Prostate gland (tissue), 2 donors: ENCODE measurements at places on chromosomes 12 and 14.

DNA sequence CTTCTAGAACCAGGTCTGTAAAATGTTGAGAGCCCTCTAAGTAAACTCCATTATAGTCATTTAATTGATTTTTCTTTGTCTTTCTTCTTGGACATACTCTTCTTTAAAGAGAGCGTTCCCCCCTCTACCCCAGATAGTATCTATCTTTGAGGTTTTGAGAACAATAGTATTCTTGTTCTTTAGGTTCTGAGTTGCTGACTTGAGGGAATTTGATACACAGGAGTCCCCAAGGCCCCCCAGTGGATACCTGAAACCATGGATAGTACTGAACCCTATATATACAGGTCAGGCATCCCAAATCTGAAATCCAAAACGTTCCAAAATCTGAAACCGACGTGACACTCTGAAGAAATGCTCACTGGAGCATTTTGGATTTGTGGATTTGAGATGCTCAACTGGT is 65.5 kb downstream of the FUT8 start:
- DNase-seq, result no peak

DNA sequence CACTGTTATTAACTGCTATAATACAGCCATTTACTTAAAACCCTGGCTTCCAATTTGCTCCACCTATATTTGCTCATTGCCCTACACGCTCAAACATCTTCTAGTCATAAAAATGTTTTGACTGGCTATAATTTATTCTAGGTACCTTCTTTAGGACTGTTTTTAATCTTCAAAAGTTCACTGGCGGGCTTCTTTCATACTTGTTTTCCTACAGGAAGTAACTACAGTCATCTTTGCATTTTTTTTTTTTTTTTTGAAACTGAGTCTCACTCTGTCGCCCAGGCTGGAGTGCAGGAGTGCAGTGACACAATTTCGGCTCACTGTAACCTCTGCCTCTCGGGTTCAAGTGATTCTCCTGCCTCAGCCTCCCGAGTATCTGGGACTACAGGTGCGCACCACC is 32.5 kb downstream of the MPHOSPH9 start:
- DNase-seq, result no peak

GRCh38 chr12:958588-959123 is 9.2 kb upstream of the RAD52 start:
- DNase-seq, result no peak

GRCh38 chr12:48351022-48351708 is 446 bp upstream of the ZNF641 start:
- peak; percentile 58 for DNase-seq

DNA sequence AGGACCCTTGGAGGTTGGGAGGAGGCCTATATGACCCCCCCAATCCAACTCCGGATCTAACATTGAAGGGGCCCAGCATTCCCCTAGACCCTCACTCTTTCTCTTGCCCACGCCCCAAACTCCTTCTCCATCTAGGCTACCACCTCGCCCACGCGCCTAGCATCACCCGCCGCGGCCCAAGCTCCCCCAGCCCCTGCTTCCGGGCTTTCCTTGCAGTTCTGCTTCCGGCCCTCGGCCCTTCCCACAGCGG is 445 bp downstream of the CERS5 start:
- no peak for DNase-seq

DNA sequence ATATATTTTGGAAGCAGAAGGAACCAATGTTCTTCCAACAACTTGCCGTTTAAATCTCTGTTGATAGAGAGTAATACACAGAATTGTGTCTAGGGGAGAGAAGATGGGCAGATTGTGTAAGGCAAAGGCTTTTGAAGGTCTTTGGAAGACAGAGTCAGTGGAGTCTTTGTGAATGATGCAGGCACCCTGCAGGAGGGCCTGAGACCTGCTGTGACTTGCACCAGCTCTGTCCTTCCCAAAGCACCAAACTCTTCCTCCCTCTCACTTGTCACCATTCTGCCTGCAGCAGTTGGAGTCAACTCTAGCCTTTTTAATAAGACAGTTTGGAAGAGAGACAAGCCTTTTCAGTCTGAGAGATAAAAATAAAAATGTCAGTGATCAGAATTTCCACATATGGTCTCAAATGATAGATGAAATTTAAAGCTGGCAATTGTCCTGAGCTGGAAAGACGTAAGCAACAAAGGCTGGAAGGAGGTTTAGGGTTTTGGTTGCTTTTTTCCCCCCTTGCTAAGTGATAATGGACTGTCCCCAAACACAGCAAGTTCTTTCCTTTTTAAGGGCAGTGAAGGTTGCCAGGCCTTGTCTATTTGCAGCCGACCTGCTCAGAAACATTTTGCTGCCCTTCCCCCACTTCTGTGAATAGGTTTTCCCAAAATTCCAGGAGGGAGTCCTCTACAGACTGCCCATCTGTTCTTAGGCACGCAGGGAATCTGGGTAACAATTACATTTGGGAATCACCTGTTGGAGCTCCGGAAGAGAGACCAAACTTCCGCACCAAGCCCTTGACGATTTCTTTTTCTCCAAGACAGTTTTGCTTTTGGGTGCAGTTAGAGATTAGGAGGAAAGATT is 103.0 kb upstream of the NTF3 start:
- peak; percentile 63 for DNase-seq

DNA sequence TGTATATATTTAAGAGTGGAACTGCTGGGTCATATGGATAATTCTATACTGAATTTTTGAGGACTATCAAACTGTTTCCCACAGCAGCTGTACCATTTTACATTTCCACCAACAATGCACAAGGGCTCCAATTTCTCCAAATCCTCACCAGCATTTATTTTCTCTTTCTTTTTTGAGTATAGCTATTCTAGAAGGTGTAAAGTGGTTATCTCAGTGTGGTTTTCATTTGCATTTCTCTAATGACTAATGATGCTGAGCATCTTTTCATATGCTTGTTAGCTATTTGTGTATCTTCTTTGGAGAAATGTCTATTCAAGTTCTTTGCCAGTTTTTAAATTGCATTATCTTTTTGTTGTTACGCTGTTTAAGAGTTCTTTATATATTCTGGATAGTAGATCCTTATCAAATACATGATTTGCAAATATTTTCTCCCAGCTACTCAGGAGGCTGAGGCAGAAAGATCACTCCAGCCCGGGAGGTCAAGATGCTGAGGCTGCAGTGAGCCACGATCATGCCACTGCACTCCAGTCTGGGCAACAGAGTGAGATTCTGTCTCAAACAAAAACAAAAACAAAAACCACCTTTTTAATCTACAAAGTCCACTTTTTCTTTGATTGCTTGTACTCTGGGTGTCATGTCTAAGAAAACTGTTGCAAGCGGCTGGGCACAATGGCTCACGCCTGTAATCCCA is 32.8 kb downstream of the GTF2A1 start:
- DNase-seq, result no peak

GRCh38 chr12:122880668-122881067 is 15.3 kb downstream of the VPS37B start:
- DNase-seq, result no peak

- no peak for DNase-seq
These were observed 132.0 kb downstream of the EMP1 start for GRCh38 chr12:13328535-13328934.

DNA sequence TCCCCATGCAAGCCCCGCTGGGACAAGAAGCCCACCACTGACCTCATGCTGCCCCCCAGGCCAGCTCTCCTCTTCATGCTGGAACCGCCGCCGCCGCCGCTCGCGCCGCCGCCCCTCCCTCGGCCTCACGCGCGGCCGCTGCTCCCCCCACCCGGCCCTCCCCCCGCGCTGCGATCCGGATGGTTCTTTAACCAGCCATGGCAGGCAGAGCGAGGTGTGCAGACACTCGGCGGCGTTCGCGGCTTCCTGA is at the start of gene DCAF5:
Gene DCAF5, minus strand, starts transcription at position 218 of the 250 bp plus-strand sequence. Its CDS starts 141 bp downstream, at position 77.
- peak; percentile 97 for DNase-seq

- no peak for DNase-seq
These were observed 7.8 kb downstream of the IRAK3 start for GRCh38 chr12:66196806-66197205.

GRCh38 chr12:99810718-99811593 is 163.4 kb downstream of the GARIN6 start:
- no peak for DNase-seq

DNA sequence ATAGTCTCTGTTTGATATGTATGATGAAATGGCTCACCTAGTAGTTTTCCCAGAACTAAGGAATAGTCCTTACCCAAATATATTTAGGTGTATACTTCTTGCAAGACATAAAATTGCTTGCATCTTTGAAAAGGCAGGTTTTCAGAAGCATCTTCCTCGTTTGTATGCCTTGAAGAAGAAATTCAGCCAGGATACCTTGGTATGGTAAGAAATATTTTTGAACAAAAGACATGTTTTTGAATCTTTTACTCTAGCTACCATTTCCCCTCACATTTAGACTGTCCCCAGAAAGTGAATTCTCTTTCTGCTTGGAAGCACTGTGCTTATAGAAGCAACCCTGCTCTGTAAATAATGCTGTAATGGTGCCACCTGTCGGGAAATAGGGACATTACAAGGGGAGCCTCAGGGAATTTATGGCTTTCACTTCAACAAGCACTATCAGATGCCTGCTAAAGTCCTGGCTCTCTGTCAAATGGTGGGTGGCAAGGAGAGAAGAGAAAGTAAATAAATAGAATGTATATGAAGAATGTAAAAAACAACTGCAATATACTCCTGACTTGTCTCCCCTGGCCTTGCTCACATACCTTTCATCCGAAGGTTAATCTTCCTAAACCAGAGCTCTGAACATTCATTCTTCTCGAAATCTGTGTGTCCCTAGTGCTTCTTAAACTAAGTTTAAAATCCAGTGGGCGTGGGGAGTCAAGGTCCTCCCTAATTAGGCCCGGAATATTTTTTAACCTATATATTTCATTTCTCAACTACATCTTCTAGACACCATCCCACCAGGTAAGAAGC is 6.1 kb downstream of the CCDC184 start:
- DNase-seq, result peak; percentile 60

- no peak for DNase-seq
These were observed 2.3 kb downstream of the PIWIL1 start for GRCh38 chr12:130339951-130340350.

- DNase-seq, result no peak
These were observed 12.5 kb downstream of the RTL1 start for GRCh38 chr14:100891051-100891450.

DNA sequence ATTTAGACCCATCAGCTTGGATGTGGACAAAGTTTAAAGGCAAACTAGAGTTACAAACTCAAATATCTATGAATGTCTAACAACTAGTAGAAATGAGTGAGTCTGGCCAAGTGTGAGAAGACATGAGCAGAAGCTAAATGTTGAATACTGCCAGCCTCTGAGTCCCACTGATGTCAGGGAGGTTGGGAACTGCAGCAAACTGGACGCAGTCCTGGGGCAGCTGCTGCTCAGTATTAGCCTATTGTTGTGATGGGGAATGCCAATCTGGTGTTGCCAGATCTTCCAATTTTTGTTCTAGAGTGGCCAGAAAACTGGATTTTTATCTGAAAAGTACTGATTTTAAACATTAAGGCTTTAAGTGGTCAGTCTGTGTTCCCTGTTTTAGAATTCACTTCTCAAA is 770.4 kb upstream of the STXBP6 start:
- no peak for DNase-seq

- no peak for DNase-seq
These were observed 696.0 kb downstream of the C12orf50 start for GRCh38 chr12:87332987-87333726.
